ENCODE measurements at places on chromosomes 12 and 14. TPM values are rescaled to one million over a fixed set of nuclear protein-coding genes. Genes with fewer than 3 reads are reported as not detected.

The RD3L gene
- not detected for polyA plus RNA-seq

The WSCD2 gene
- 0.08 TPM for polyA plus RNA-seq

The HDAC7 gene
- 71.9 TPM for polyA plus RNA-seq

The UNC79 gene
- polyA plus RNA-seq = 0.03 TPM

The ACSM4 gene
- polyA plus RNA-seq = not detected

The OTX2 gene
- polyA plus RNA-seq = not detected

The RPS6KA5 gene
- 2.2 TPM for polyA plus RNA-seq

The GRIP1 gene
- 0.32 TPM for polyA plus RNA-seq

Measured in lung (tissue), 17 donors.